HepG2 (cell line): ENCODE measurements at places on chromosomes 3 and 15.

DNA sequence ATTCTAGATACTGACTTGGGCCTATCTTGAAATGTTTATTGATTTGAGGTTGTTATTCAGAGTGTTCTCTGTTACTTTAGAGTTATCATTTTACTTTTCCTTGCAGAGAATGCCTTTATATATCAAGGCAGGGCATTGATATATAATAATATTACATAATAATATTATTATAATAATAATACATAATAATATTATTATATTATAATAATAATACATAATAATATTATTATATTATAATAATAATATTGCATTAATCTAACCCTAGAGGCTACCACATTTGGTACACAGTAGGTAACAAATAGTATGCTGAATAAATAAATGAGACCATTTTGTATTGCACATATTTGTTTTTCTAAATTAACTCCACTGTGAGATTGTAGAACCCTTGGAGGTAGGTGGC is 216.3 kb downstream of the EFHB start:
- no peak overlapping the region for H3K4me3 ChIP-seq
- no peaks in the 10 kb centered on the region for H3K4me1 ChIP-seq
- no peak for DNase-seq
- no peak overlapping the region for H3K27ac ChIP-seq
- no peaks in the 10 kb centered on the region for H3K27me3 ChIP-seq

DNA sequence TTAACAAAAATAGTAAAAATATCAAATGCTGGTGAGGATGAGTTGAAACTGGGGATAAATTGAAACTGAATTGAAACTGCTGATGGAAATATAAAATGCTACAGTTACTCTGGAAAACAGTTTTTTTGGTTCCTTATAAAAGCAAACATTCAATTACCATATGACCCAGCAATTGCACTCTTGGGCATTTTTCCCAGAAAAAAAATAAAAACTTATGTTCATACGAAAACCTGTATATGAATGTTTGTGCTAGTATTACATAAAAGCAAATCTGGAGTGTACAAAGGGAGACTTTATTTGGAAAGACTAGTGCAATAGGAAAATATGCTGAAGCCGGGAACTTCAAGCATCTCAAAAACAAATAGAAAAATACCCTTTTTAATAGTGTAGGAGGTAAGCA is 857.9 kb upstream of the CADM2 start:
- no peak overlapping the region for H3K4me3 ChIP-seq
- no peaks in the 10 kb centered on the region for H3K36me3 ChIP-seq
- H3K27ac ChIP-seq = no peak overlapping the region
- H3K27me3 ChIP-seq = no peaks in the 10 kb centered on the region
- no peak for DNase-seq

DNA sequence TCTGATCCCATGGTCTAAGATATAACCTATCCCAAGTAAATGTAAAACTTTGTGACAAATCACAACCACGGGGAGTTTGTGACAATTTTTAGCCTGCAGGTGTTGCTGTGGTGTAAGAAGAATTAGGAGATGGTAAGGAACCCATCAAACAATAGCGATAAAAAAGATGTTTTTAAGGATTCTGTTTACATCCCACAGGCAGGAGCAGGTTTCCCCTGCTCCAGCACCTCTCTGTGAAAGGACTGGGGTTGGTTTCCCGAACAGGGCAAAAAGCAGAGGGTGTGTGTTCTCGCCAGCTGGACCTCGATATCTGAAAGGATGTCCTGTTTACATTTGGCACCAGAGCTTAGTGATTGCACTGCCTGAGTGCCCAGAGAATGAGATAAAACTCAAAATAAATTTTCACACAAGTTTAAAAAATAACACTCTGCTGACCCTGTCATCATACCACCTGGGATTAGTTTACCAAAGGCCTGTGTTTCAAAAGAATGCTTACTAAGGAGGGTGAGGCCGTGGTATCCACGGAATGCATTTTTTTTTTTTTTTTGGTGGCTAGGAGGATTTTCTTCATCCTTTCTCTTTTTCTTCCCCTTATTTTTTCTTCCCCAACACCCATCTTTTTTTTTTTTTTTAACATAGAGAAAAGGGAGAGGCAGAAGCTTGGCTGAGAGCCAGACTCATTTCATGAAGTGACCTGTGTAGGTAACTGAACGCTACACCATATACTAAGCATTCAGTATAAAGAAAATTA is 151.8 kb upstream of the DPH6 start:
- H3K27ac ChIP-seq = no peak overlapping the region
- H3K4me1 ChIP-seq = peaks cover 6% of the 10 kb centered on the region
- H3K36me3 ChIP-seq = no peaks in the 10 kb centered on the region
- H3K27me3 ChIP-seq = no peaks in the 10 kb centered on the region; the same call in 2 of the 3 replicates
- DNase-seq = no peak

GRCh38 chr3:105232553-105232952 is 134.2 kb upstream of the ALCAM start:
- no peak overlapping the region for H3K4me3 ChIP-seq
- H3K27ac ChIP-seq = no peak overlapping the region
- no peak for DNase-seq
- H3K4me1 ChIP-seq = no peaks in the 10 kb centered on the region
- no peaks in the 10 kb centered on the region for H3K27me3 ChIP-seq
- H3K36me3 ChIP-seq = no peaks in the 10 kb centered on the region

DNA sequence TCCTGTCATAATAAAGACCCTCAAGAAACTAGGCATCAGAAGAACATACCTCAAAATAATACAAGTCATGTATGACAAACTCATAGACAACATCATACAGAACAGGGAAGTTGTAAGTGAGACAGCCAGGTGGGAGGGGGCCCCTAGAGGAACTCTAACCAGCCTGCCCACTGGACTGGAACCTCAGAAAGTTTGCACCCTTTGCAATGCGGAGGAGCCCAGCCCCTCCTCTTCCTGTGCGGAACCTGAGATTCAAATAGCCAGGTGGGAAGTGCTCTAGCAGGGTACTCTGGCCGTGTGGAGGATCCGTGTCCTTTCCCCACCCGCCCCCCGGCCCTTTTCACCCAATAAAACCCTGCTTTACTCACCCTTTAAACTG is 387.0 kb upstream of the CBLB start:
- DNase-seq = no peak
- no peaks in the 10 kb centered on the region for H3K27me3 ChIP-seq
- no peak overlapping the region for H3K4me3 ChIP-seq
- H3K36me3 ChIP-seq = no peaks in the 10 kb centered on the region
- H3K27ac ChIP-seq = no peak overlapping the region

DNA sequence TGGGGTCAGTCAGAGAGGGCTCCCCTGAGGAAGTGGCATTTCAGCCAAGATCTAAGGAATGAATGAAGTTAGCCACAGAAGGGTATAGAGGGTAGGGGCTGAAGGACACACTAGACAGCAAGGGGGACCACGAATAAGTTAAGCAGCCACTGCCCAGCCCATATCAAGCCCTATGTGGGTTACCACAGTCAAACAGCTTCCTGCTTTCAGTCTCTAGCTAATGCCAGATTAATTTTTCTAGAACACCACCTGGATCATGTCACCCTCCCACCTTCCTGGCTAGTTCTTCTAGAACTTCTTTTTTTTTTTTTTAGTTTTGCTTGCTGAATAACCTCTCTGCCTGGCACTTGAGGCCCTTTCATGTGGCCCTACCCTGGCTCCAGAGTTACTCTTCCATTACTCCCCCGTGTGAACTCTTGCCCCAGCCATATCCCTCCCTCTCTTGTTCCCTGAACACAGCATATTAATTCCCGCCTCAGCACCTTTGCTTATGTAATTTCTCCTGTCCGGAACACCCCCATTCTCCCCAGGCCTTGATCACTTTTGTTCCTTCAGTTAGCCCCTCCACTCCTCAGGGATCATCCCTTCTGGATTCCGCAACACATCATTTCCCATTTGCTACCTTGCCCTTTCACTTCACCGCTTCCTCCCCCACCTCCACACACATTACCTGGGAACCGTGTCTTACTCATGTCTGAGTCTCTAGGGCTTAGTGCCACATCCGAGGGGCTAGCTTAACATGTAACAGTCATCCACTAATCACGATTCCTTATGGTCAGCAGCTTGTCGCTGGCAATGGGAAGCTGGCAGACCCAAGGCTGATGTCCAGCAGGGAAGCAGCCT is 20.6 kb upstream of the BNC1 start:
- H3K36me3 ChIP-seq = no peaks in the 10 kb centered on the region
- peaks cover 9% of the 10 kb centered on the region for H3K4me1 ChIP-seq
- H3K4me3 ChIP-seq = no peak overlapping the region
- H3K27me3 ChIP-seq = peaks cover 8% of the 10 kb centered on the region; the same call in 1 of the 3 replicates

- no peak overlapping the region for H3K4me3 ChIP-seq
- H3K36me3 ChIP-seq = no peaks in the 10 kb centered on the region
- peaks cover 11% of the 10 kb centered on the region for H3K4me1 ChIP-seq
Observed at GRCh38 chr3:137000039-137000438, 42.3 kb downstream of the IL20RB start.

- peaks cover 1% of the 10 kb centered on the region; the same call in 1 of the 2 replicates for H3K36me3 ChIP-seq
- DNase-seq = no peak
- H3K4me3 ChIP-seq = no peak overlapping the region
- H3K27ac ChIP-seq = peak overlapping the region; percentile 58
- H3K27me3 ChIP-seq = no peaks in the 10 kb centered on the region
- peaks cover 65% of the 10 kb centered on the region for H3K4me1 ChIP-seq
Observed at GRCh38 chr3:31958701-31959152, 22.3 kb downstream of the OSBPL10 start.

- DNase-seq = no peak
- no peaks in the 10 kb centered on the region for H3K4me1 ChIP-seq
- no peaks in the 10 kb centered on the region for H3K36me3 ChIP-seq
- H3K4me3 ChIP-seq = no peak overlapping the region
- no peaks in the 10 kb centered on the region for H3K27me3 ChIP-seq
Observed at GRCh38 chr3:152729906-152730305, 105.0 kb upstream of the P2RY1 start.

DNA sequence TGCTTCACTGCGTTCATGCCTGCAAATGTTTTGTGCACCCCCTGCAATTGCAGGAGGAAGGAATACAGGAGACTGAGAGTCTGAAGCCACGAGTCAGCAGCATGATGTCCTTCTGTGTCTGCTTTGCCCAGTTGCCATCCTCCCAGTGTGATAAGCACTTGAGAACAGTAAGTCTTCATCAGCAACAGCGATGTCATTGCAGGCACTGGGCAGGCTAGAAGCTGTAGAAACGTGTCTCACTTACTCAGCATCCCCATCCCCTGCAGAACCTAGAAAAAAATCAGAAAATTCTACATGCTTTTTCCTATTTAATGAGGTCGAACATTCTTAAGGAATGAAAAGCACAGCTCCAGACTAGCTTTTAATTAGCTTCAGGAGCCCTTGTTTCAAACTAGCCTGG is 156.5 kb upstream of the LPP start:
- no peak for DNase-seq
- peaks cover 100% of the 10 kb centered on the region for H3K4me1 ChIP-seq
- H3K27ac ChIP-seq = peak overlapping the region; percentile 90
- no peaks in the 10 kb centered on the region for H3K27me3 ChIP-seq
- no peak overlapping the region for H3K4me3 ChIP-seq
- no peaks in the 10 kb centered on the region for H3K36me3 ChIP-seq

DNA sequence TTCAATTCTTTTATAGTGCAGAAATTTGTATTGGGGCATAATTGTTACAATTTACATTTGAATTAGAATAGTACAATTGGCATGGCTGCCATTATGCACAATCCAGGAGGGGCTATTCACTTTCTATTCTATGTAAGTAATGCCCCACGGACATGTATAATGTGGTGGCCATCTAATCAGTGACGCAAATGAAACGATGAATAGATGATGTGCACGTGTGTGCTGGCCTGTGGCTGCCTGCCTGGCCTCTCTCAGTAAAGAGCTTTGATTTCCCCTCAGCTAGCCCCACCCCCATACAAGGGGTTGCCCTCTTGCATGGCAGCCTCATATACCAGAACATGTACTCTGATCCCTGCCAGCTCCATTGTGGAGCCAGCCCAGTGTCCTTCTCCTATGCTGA is 86.5 kb downstream of the BOC start:
- H3K27ac ChIP-seq = no peak overlapping the region
- H3K4me1 ChIP-seq = peaks cover 17% of the 10 kb centered on the region
- no peak overlapping the region for H3K4me3 ChIP-seq
- no peaks in the 10 kb centered on the region for H3K36me3 ChIP-seq
- DNase-seq = no peak
- H3K27me3 ChIP-seq = no peaks in the 10 kb centered on the region

GRCh38 chr15:39095218-39095879 is 485.5 kb upstream of the THBS1 start:
- 0 out of 3 replicates have a peak, but pooled peaks cover 4% of the 10 kb centered on the region for H3K27me3 ChIP-seq
- no peak for DNase-seq
- H3K4me3 ChIP-seq = no peak overlapping the region
- no peaks in the 10 kb centered on the region for H3K4me1 ChIP-seq

GRCh38 chr15:37789397-37789786 is 145.0 kb upstream of the TMCO5A start:
- H3K36me3 ChIP-seq = no peaks in the 10 kb centered on the region
- no peak overlapping the region for H3K4me3 ChIP-seq
- no peaks in the 10 kb centered on the region for H3K27me3 ChIP-seq

DNA sequence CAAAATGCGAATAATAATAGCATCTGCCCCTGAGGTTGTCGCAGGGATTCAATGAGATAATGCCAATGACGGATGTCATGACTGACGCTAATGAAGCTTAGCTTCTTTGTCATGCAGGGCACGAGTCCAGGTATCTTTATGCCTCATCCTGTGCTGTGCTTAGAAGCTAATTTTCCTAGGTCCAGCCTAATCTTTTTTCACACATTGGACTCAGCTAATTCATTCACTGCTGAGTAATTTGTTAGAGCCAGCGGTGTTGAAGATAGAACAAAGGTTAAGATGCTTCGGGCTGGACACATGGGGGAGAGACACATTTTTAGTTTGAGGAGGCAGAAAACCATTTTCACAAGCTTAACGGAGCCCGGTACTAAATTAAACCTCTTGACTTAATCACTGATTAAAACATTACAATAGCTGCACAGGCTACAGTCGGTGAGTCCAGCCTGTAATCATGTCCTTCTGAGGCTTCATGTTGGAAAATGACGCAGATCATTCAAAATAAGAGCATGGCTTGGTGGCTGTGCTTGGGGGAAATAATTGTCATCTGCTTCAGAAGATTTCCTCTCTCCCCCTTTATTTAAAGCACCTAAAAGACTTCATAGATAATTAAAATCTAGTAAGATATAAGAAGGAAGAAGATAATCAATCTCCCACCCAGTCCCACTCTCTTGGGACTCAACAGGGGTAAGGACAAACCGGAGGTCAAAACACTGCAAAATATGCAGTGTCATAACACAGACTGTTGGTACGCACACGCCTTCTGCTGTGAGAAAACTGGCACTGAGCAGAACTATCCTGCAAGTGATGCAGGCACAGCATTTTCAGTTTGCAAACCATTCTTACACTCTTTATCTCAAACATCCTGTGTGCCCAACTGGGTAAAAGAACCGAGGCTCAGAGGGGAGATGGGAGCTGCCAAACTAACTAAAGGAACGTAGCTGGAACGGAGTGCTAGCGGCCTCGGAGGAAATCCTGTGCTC is 3.3 kb upstream of the CCDC174 start:
- no peak overlapping the region for H3K27ac ChIP-seq
- H3K36me3 ChIP-seq = no peaks in the 10 kb centered on the region
- peaks cover 33% of the 10 kb centered on the region for H3K4me1 ChIP-seq
- DNase-seq = no peak

GRCh38 chr3:39184081-39184967 is 8.1 kb downstream of the XIRP1 start:
- H3K36me3 ChIP-seq = no peaks in the 10 kb centered on the region
- peaks cover 41% of the 10 kb centered on the region; the same call in 2 of the 3 replicates for H3K27me3 ChIP-seq
- DNase-seq = no peak
- H3K4me1 ChIP-seq = peaks cover 19% of the 10 kb centered on the region
- no peak overlapping the region for H3K4me3 ChIP-seq
